ENCODE measurements at places on chromosomes 7 and 10.

DNA sequence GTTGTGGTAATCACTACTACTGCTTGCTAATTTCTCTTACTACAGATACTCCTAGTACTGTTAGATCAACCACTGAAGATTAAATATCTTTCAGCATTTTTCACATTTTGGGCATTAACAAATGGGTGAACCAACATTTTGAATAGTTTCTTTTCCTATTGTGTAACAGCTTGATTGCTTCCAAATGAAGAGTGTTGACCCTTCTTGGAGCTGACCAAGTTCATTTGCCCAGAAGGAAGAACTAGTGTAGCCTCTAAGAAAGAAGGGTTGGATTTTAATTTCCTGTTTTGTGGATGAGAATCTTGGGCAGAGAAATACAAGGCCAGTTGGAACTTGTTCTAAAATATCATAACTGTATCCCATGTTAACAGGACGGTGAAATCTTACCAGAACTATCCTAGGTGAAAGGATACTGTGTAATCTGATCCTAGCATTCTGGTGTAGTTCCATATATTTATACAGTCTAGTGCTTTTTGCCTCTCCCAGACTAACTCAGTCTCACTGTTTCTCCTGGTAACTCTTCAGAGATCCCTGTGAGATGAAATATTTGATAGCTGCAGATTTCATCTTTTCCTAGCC lies 37.3 kb downstream of the SND1 start:
- no peak for DNase-seq

- DNase-seq = peak; percentile 26
These were observed 36.9 kb upstream of the NPFFR1 start for GRCh38 chr10:70320751-70321150.

- DNase-seq = no peak
These were observed 17.2 kb downstream of the MDH2 start for GRCh38 chr7:76065016-76065612.

DNA sequence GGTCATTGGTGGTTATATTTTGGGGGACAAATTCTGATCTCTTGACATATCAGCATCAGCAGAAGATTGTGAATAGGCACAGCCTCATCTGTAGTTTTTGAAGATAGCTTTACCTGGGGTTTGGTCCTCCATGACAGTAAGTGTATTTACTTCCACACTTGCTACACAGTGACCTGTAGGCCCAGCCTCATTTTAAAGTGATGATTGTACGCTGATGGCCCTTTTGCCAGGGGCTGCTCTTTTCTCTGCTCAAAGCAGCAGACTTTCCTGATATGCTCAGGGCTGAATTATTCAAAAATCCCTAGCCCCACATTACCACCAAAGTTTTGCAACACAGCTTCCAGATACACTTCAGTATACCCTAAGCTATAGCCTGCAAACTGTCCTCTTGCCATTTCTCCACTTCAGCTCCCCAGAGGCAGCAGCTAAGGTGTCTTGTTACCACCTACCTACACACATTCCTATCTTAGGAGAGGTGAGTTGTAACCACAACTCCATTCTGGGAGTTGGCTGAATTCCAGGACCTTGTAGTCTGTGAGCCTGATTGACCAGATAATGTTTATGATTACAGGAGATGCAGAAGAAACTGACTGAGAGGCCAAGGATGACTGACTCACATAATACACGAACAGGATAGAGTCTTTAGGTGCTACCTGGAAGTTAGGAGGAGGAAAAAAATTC lies 6.0 kb downstream of the ASB4 start:
- DNase-seq = no peak

DNA sequence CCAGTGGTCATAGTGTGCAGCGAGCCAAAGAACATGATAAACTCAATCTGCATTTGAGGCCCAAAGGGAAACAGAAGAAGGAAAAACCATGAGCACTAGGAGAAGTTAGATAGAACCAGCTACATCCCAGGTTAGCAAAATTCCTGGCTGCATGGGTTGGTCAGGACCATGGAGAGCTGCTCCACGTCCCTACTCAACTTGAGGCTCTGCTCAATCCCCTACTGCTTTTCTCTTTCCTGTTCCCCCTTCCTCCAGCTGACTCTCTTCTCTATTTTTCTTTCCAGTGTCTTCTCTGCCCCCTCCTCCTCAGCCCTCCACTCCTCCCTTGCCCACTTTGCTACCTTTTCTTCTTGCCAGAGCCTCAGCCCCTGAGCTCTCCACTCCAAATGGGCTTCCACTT lies 21.9 kb upstream of the VSIR start:
- no peak for DNase-seq

Data from putamen (tissue), 1 donor.